Ascending aorta (tissue), 2 donors: ENCODE measurements at places on chromosomes 7 and 10.

DNA sequence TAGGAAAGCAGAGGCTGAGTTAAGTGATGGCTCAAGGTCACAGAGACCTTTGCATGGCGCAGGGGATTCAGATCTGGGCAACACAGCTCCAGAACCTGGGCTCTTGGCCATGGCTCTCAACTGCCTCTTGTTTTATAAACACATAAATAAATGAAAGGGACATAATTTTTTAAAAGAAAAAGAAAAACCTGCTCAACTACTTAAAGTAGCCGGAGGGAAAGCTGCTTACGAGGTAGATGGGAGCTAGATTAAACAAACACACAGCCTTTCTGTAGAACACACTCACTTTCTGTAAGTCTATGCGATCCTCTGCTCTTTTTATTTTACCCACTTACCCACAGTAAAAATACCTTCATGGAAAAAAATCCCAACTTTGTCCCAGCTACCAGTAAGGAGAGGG lies 81.3 kb downstream of the PIP4K2A start:
- DNase-seq: no peak

- no peak for DNase-seq
Observed at GRCh38 chr10:94065787-94066186, 72.1 kb downstream of the PLCE1 start.

DNA sequence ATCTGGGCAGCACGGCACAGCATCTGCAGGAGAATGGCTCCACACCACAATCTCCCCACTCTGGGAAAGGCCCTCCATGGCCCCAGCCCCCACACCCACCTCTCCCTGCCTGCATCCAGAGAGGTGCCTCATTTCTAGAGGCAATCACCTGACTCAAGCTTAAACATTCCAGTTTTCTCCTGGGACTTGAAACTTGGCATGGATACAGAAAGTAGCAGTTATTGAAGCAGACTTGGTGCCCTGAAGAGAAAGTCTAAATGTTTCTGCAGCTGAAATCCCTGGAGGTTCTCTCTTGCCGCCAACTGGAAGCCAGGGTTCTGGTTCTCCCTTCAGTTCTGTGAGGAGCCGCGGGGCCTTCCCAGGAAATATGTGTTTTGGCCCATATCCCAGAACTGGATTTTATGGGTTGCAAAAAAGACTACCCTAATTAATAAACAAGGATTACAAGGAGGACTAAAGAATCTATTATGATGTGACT lies 122.8 kb downstream of the SKIDA1 start:
- DNase-seq: no peak

GRCh38 chr10:43294241-43294658 lies 27.4 kb upstream of the RASGEF1A start:
- no peak for DNase-seq

- no peak for DNase-seq
Observed at GRCh38 chr7:107560898-107561516, 2.7 kb downstream of the COG5 start.

- no peak for DNase-seq
Observed at GRCh38 chr7:115137816-115138215, 215.9 kb downstream of the MDFIC start.

- no peak for DNase-seq
Observed at GRCh38 chr10:126357169-126357568, 31.1 kb downstream of the ADAM12 start.

- no peak for DNase-seq
Observed at GRCh38 chr7:23449941-23450340, 20.4 kb downstream of the IGF2BP3 start.
